ENCODE measurements at places on chromosomes 7 and 10.

DNA sequence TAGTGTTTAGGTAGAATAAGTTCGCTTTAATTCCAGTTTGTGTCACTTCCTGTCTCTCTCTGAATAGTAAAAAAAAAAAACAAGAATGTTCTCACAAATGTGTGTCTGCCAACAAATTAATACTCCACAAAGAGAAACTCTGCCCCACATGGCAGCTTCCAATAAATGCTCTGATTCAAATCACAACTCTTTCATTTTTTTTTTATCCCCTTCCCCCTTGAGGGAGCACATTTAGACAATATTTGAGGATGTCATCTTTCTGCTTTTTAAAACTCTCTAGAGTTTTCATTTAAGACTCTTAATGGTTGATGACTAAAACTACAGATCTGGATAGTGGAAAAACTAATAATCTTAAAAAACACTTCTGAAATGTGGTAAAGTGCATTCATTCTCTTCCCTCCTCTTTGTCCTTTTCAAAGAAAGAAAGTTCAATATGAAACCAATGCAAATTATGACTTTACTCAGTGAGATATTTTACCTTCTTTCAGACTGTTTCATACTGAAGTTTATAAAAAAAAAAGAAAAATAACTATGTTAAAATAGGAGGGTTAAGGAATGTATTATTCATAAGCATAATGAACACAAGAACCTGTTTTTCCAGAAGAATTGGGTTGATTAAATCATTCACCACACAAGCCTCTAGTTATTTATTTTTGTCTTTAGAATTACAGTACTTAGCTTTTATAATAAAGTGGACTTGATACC is 42.3 kb downstream of the ARID5B start:
- peak; percentile 57 for DNase-seq

DNA sequence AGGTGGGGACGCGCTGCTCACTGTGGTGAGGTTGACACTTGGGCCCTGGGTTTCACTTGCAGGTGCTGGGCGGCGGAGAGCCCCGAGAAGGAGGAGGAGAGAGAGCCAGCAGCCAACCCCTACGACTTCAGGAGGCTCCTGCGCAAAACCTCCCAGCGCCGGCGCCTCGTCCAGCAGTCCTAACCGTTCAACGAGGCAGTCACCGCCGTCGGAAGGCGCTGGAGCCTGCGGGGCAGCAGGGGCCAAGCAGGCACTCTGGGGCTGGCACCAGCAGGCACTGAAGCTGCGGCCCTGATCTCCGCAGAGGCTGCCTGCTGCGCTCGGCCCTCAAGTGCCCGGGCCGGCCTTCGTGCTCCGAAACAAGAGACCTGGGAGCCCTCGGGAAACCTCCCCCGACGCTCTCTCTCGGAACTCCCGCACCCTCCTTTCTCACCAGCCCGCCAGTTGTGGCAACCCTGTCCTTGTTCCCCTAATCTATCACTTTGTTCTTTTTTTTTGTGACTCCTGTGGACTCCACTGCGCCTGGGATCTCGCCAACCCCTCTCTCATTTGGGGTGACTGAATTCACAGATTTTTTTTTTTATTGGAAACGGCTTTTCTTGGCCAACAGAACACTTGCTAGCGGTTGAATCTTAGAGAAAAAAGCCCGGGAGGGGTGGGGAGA is 4.7 kb upstream of the GAD2 start:
- no peak for DNase-seq

- no peak for DNase-seq
These were observed 790.7 kb downstream of the TNS3 start for GRCh38 chr7:46791188-46791587.

DNA sequence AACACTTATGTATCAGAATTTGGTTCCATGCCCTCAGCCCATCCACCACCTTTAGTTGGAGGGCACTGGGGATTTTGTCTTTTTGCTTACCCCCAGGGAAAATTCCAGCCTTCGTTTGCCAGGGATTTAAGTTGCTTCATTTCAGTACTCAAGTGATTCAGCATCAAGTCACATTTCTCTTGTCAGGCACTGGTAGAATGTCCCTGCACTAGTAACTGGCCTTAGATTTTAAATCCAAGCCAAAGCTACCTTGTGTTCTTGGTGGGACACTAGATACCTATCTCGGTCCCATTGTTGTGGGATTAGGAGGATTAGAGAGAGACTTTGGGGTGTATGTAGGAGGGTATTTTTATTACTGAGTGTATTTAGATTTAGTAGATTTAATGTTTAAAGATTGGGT is 613.1 kb downstream of the SUGCT start:
- DNase-seq = no peak

- no peak for DNase-seq
These were observed 1.2 kb upstream of the MAT1A start for GRCh38 chr10:80290474-80291220.

DNA sequence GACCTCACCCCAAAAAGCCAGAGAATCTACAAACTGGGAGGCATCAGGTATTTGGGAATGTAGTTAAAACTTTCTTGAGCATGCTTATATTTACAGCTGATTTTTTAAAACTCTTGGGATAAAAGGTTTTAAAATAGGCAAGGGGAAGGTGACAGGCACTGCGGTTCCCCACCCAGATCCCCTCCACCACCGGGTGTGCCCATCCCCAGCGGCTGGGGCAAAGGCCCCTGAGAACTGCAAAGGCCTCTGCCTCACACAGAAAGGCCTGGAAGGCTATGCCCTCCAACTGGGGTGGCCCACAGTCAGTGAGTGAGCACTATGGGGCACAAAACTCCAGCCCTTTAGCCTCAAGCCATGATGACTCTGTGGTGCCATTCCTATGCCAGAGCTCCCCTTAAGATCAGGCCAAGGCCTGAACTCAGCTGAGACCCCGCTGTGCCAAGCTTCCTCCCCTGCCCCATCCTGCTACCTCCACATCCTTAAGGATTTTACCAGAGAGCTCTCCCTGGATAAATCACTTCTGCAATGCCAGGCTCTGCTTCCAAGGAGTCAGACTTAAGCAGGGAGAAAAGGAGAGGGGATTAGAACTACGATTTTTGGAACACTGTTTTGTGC is 299.1 kb downstream of the GRID1 start:
- DNase-seq = no peak

DNA sequence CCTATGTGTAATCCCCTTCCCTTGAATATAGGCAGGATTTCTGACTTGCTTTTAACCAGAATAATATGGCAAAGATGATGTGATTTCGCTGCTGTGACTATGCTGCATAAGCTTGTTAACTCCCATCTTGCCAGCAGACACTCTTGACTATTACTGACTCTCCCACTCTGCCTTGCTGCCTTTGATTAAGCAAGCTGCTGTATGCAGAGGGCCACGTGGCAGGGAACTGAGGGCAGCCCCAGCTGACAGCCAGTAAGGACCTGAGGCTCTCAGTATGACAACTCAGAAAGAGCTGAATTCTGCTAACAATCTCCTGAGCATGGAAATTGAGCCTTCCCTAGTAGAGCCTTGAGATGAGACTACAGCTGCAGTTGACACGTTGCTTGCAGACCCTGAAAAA is 279.4 kb upstream of the CACNA2D1 start:
- no peak for DNase-seq

DNA sequence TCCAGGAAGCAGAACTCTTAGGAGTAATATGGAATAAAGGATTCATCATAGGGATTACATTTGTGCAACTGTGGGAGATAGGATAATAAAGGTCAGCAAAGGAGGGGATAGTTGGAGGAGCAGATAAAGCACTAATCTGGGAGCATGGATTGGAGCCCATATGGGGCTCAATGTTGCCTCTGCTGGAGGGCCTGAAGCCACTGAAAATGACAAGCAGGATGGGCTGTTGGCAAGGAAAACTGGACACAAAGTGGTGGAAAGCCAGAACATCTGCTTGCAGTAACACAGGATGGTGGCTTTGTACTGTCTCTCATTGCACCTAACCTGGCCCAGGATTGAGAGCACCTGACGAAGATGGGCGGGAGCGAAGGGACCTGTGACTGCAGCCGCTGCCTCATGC is 15.0 kb upstream of the COMMD3 start:
- DNase-seq = no peak

- DNase-seq = no peak
These were observed 115.5 kb downstream of the FOXP2 start for GRCh38 chr7:114530057-114530611.

DNA sequence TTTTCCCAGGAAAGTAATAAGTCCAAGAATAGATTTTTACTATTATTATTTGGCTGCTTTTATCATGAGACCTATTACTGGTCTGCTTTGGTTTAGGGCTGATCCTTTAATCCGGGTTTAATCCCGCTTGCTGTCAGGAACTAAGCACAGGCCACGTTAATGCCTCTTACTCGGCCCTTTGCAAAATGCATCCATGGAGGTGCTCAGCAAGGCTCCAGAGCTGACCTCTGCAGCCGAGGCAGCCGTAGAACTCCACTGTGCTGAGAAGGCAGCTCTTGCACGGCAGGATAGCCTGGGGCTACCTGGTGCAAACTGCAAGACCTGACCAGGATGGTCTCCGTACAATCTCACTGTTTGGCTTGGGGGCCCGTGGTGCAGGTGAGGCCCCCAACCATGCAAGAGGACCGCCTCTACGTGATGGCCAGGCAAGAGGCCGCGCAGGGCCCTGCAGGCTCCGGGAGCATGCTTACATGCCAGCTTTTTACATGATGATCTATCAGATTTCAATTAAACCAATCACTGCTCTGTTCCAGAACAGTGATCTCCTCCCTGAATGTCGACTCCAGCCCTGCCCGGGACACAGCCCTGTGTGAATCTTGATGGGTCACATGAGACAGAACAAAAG is 10.4 kb upstream of the CALML3 start:
- DNase-seq = no peak

- DNase-seq = no peak
These were observed 73.8 kb downstream of the LSMEM1 start for GRCh38 chr7:112554591-112554990.

- no peak for DNase-seq
These were observed 65.8 kb downstream of the VIPR2 start for GRCh38 chr7:159078911-159079270.

GRCh38 chr10:121500701-121501332 is 97.4 kb downstream of the FGFR2 start:
- no peak for DNase-seq

- no peak for DNase-seq
These were observed 138.4 kb upstream of the TNS3 start for GRCh38 chr7:47720141-47720906.

Measured in inflammatory macrophage treated with lipopolysaccharide for 4 hours (primary cell).